ENCODE measurements at places on chromosomes 6 and 20.

DNA sequence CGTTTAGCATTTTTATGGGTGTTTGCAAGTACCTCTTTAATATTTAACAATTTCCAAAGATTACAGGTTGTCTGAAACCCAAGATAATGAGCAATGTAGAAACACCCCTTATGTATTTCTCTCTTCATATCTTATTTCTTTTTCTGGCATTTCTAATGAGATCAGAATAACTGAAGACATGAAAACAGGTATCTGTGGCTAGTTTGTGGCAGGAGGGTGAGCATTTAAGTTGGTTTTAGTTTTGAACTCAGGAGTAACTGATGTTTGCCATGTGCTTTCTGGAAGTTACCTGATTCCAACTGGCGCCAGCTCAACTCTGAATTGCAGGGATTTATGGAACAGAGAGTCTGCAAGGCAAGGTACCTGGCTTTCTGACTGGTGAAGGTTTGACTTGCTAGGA is 35.4 kb upstream of the PRL start:
- no peak for DNase-seq

DNA sequence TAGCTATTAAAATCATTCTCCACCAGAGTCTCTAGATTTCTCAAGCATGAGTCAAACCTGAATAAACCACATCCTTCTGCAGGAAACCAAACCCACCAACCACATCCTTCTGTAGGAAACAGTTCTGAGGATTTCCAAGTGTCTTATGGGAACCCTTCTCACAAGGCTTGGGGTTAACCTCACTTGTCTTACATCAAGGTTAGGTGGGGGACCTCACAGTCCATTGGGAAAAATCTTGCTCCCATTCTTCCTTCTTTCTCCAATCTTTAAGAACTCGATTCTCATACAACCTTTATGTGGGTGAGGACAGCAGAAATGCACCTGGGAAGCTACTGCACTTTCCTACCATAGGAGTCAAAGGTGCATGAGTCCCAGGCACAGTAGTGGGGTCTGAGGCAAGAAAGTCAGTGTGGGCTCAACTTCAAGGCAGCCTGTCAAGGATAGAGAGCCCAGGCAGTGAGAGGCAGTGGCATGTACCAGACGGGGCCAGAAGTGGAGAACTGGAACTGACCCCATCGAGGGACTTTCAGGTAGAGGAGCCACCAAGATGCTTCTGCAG is 114.5 kb downstream of the SLC22A3 start:
- peak; percentile 87 for DNase-seq

DNA sequence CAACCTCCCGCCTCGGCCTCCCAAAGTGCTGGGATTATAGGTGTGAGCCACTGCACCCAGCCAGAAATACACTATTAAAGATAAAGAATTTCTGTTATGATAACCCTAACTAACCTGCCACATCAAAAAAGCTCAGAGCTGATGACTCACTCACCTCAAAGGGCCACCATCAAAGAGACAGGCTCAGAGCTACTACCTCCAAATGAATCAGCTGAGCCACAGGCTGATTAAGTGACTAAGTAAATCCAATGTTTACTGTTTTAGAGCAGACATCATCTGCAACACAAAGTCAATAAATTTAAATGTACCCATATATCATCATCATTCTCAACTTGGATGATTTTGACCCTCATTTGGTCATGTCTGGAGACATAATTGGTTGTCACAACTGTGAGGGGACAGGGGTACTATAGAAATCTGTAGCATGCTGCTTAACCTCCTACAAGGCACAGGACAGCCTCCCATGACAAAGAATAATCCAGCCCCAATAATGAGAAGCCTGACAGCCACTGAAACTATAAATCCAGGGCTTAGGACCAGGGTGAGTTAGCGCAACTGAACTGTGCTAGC is 106.5 kb downstream of the ATP9A start:
- DNase-seq: peak; percentile 39

DNA sequence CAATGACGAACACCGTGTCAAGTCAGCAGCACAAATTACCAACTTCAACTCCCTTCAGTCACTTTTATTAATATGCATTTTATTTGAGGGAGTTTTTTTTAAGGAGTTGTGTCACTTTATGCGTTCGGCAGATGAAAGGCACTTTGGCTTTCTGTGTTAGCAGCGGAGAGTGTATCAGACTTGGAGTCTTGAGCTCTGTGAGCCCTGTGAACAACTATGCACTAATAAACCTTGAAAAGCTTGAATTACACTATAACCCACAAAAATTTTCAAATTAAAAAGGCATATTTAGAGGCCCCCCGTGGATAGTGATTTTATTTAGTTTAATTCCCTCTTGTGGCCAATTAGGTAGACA is 335.3 kb upstream of the NT5E start:
- no peak for DNase-seq

GRCh38 chr20:50562262-50562701 is 52.1 kb downstream of the PTPN1 start:
- DNase-seq: no peak

GRCh38 chr6:154861825-154862224 is 128.6 kb downstream of the SCAF8 start:
- DNase-seq: no peak

GRCh38 chr20:39825950-39826349 is 863.1 kb downstream of the MAFB start:
- peak; percentile 51 for DNase-seq

Data from EL (cell line).